ENCODE measurements at places on chromosomes 4 and X. TPM values are rescaled to one million over a fixed set of nuclear protein-coding genes. Genes with fewer than 3 reads are reported as not detected.

PNMA3 gene
- 12.3 TPM for total RNA-seq

CSAG2 gene
- total RNA-seq, result not detected

LRRC66 gene
- total RNA-seq, result 0.49 TPM

SMC1A gene
- total RNA-seq, result 23.4 TPM

MAGEC3 gene
- 0.25 TPM for total RNA-seq

PLAC8 gene
- total RNA-seq, result 0.49 TPM

FAM47E gene
- 2.5 TPM for total RNA-seq

CHRDL1 gene
- 38.6 TPM for total RNA-seq

Data from temporal lobe (tissue), 4 donors.